T-helper 2 cell (primary cell): ENCODE measurements at places on chromosomes 4 and X.

- DNase-seq, result no peak
Measured at GRCh38 chr4:175297965-175298565, 379.9 kb downstream of the ADAM29 start.

DNA sequence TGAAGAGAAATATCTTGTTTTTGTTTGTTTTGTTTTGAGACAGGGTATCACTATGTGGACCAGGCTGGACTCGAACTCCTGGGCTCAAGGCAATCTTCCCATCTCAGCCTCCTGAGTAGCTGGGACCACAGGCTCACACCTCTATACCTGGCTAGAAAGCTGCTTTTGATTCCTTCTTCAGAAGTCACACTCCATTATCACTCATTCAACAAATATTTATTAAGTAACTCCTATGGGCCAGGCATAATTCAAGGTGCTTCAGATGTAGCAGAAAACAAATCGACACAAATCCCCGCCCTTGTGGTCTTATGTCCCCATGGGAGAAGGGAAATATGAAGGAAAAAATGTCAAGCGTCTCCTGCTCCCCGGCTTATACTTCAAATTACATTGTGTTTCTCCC, 72.6 kb upstream of the DHX15 start:
- DNase-seq, result no peak

DNA sequence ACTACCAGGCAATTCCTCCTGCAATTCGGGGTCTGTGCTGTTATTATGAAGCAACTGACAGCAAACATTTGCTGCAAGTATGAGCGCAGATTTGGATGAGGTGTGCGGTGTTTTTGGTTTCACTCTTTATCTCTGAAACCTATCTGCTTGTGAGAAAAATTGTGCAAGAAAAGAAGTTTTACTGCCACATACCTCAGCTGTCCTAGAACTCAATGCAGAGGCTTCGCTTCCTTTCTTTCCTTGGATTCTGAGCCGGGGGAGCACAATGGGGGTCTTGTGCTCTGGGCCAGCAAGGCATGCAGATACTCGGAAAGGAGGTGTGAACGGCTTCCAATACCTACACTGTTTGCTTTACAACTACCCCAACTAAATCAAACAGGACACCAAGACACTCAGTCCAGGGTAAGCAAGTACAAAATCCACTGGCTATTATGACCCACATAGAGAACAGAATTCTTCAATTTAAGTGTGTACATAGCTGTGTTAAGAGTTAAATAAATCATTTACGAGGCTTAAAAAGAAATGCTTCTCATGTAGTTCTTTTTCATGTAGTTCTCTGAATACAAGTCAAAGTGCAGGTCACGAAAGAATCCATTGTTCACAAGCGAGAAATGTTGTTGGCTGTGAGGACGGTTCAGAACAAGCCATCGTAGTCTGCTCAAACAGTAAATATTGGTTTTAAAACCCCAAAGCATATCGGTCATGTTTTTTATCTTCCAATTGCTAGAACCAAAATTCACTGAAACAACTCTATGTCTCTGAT, 1.1 kb downstream of the SORBS2 start:
- no peak for DNase-seq

DNA sequence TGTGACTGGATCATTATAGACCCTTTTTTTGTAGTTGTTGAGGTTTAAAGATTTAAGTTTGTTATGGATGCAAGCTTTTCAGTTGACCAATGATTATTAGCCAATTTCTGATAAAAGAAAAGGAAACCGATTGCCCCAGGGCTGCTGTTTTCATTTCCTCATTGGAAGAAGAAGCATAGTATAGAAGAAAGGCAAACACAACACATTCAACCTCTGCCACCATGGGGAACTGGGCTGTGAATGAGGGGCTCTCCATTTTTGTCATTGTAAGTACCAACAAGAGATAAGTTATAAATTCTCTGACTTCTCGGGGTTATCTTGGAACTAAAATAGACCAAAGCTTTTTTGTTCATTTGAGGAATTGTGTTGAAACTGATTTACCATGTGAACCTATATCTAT, at the start of gene CYBB:
CYBB (plus strand) TSS at position 203 of the 400 bp plus-strand sequence; CDS start at position 222, 19 bp downstream.
- no peak for DNase-seq

DNA sequence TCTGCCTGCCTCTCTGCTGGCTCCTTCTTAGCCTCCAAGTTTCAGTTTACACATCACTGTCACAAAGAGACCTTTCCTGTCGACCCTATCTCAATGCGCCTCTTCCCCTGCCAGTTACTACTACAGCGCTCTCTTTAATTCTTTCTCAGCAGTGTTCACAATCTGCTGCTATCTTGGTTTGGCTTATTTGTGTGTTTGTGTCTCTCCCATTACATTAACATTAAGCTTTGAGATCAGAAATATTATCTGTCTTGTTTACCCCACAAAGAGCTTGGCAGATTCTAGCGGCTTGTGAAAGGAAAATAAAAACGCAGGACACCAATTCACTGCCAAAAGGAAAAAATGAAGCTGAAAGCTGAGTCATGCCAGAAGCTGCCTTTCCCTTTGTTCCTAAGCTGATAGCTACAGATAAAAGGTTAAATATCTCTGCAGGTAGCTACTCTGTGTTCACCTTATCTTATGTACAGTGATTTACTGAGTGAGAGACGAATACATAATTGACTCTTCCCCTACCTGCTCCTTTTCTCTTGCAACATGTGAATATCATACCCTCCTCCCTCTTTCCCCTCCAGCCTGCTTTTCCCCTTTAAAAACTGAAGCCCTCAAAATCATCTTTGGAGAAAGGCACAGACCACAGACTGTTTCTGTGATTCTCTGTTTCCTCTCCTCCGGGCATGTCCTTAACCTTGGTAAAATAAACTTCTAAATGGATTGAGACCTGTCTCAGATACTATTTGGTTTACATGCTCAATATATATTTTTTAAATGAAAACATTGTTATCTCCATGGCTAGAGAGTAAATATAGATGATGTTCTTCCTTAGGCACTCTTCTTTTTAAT, 19.3 kb upstream of the SLC9A7 start:
- DNase-seq, result no peak

DNA sequence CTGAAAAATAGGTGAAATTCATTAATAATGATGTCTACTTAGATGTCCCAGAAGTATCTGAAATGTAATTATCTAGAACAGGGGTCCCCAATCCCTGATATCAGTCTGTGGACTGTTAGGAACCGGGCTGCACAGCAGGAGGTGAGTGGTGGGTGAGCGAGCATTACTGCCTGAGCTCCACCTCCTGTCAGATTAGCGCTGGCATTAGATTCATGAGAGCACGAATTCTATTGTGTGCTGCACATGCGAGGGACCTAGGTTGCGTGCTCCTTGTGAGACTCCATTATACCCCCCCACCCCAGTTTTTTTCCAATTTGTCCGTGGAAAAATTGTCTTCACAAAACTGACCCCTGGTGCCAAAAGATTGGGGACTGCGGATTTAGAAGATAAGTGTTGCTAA, 458.8 kb downstream of the CCSER1 start:
- no peak for DNase-seq

GRCh38 chr4:66193487-66193886, 523.2 kb upstream of the EPHA5 start:
- DNase-seq, result no peak

- no peak for DNase-seq
Measured at GRCh38 chr4:60400593-60400992, 799.5 kb upstream of the ADGRL3 start.
